ENCODE measurements at places on chromosomes 16 and 17.

DNA sequence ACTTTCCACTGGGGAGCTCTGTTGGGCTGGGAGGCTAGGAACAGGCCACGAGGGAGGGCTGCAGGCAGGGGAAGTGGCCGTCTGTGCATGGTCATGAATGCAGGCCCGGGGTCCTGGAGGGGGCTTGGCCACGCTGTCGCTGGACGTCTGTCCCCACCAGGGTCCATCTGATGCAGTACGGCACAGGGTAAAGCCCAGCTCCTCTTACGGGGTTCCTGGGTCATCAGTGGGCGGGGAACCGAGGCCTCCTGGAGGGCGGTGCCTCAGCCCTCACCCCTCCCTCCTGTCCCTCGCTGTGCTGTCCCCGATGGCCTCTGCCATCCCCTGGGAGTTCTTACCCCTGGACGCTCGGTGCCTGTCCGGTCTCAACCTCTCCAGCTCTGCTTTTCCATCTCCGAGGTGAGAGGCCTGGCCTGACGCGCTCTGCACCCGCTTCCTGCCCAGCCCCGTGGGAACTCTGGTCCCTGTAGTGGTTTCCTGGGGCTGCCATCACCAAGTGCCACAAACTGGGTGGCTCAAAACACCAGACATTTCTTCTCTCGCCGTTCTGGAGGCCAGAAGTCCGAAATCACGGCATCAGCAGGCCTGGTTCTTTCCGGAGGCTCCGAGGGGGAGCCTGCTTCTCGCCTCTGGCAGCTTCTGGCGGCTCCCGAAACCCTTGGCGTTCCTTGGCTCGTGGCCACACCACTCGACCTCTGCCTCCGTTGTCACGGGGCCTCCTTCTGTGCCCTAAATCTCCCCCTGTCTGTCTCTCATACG lies 182.8 kb downstream of the SEC14L1 start:
- DNase-seq = no peak

DNA sequence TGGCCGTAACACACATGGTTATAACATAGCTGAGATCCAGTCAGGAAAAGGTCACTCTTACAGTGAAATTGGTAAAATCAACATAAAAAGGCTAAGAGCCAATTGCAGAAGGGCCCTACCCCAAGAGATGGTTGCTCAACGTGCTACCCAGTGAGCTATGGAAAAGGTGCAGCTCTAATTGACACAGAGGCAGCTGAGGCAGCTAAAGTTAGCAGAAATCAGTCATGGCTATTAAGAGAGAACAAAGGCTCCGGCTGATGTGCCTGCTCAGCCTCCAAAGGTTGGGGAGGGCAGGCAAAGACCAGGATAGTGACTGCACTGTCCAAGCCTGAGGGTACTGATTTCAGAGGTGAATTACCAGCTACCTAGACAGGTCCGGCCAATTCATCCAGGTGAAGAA lies 76.5 kb upstream of the ATP2A3 start:
- no peak for DNase-seq

GRCh38 chr17:40516581-40517285 lies 15.3 kb upstream of the TNS4 start:
- DNase-seq = no peak

DNA sequence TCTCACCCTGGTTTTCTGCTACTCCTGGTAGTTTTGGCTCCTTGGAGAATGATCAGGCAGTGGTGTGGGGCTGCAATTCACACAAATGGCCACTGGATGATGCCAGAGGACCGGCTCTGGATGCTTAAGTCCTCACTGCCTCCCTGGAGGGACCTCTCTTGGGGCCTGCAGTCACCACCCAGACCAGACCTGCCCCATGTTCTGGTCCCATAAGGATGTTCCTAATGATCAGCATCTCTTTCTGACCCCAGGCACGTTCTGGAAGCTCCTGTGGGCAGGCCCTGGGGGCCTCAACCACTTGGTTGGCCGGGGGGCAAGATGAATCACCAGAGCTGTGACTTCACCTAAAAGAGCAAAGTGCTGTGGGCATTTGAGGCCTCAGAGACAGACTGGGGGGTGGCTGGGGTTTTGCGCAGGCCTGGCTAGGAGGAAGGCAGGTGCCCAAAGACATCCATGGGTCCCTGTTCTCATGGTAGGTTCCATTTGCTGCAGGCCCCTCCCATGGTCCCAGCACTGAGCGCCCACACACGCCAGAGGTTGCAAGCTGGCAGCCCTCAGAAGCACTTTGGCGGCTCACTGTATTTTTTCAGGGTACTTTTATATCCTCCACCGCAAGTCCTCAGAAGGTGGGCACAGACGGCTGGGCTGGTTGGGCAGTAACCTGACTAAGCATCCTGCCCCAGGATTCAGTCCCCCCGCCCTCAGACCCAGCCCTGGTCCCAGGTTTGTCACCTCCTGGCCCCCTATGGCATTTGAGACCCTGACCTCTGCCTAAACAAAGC lies 53.2 kb downstream of the NT5M start:
- DNase-seq = peak; percentile 78

DNA sequence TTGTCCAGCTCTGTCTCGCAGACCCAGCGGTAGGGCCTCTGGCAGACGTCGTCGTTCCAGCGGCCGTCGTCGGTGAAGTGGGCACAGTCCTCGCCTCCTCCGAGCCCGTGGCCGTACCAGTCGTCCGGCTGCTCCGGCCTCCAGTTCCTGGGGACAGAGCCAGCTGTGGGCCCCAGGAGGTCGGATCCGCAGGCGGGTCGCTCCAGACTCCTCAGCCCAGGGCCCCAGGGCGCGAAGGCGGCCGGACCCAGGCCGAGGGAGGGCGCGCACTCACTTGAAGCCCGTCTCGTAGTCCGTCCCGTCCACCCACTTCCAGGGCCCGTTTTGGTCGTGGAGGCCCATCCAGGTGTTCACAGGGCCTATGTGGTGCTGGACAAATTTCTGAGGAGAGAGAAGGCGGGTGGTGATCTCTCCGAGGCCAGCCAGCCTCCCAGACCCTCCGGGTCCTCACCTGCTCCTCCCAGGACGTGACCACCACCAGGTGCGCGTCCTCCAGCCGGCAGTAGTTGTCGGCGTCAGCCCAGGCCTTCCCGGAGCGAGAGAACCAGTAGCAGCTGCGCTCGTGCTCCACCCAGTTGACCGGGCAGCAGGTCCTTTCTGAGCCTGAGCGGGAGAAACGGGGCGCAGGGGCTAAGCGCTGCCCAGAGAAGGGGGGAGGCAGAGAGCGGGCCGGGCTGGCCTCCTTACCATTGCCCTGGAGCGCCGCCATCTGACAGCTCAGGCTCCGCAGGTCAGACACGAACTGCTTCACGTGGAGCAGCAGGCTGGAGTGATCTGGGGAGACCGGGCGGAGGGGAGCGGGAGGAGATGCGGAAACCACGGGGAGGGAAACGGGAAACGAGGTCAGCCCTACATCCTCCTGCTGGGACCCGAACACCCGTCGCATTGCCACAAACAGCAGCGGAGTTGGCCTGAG lies 5.2 kb downstream of the ASGR1 start:
- DNase-seq = no peak

DNA sequence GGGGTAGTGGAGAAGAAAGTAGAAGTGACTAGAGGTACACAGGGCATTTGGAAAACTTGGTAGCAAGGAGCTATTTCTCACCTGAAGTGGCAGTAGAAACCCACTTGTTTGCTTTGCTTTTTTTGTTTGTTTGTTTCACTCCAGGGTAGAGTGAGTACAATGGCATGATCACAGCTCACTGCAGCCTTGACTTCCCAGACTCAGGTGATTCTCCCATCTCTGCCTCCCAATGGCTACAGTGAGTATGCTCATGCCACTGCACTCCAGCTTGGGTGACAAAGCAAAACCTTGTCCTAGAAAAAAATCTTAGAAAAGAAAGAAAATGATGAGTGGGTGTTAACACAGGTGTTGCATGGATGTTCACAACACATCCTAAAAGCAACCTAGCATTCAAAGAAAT lies 40.4 kb downstream of the SCNN1G start:
- DNase-seq = no peak

DNA sequence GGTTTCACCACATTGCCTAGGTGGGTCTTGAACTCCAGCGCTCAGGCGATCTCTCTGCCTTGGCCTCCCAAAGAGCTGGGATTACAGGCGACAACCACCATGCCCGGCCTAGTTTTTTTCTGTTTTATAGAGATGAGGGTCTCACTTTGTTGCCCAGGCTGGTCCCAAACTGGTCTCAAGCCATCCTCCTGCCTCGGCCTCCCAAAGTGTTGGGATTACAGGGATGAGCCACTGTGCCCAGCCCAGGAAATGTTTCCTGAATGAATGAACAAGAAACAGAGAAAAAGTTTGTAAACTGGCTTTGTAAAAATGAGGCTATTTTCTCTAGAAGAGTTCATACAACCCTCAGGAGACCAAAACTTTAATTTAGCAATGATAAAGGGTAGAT lies 68.0 kb downstream of the WWP2 start:
- no peak for DNase-seq

Measured in NCI-H748 treated with DMSO at 0.1 percent for 48 hours (cell line).